ENCODE measurements at places on chromosomes 4 and X.

GRCh38 chr4:90495211-90495610 is 368.0 kb downstream of the CCSER1 start:
- DNase-seq = no peak

DNA sequence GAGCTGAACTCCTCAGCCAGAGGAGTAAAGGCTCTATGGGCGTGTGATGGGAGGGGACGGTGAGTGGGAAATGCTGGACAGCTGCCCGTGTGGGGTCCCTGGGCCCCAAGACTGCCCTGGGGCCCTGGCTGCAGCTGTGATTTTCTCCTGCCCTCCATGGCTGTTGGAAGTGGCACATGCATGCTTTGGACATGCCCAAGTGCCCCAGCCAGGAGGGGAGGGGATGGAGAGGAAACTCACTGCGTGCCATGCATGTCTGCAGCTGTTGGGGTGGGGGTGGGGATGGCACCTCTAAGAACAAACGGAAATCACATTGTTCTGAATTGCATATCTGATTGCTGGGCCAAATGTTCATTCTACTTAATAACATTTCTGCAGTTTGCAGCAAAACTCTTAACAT is 52.4 kb downstream of the MID2 start:
- no peak for DNase-seq

DNA sequence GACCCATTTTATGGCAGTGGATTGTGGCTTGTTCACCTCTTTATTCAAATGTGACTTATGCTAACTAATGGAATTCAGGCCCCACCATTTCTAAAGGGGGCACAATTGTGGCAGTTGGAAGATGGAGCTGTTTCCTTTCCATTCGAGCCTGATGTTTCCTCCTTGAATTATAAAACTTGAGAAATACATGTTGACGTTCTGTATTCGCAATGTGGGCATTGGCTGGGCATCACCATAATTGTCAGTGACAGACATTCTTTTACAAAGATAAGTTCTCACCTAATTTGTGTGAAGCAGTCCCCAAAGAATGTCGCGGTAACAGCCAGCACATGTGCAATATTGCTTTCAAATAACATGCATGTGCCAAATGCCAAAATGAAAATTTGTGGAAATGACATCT is 1070.2 kb upstream of the TENM3 start:
- no peak for DNase-seq

DNA sequence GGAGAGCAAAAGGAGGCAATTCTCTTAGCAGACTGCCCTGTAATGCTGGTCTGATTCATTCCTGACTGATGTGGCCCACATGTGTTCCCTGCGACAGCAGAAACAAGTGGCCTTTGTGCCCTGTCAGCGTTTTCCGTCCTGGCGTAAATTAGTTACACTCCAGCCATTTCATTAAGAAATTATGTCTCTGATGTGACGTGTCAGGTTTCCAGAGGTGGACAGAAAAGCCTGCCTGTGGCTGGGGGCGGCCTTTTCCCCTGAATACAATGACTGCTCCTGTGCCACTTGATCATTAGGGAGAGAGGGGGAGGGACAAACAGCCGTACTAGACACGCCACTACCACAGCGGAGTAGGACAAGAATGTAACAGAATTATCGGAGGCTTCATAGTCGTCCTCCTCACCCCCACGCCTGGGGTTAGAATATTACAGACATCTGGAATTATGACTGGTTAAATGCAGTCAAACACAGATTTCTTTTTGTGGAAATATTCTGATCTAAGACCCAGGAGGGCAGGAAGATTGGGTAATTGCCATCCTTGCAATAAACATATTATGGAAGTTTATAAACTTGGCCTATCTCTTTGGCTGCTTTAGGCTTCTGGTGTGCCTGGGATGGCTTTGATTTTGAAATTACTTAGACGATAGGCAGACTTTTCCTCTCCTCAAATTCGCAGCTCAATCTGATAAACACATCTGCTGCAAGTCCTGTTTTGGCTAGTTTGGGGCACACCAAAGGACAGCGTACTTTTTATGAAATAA is 146.2 kb upstream of the BCOR start:
- no peak for DNase-seq
